ENCODE measurements at places on chromosomes 4 and X.
A peak's percentile ranks its signal among the peaks of the same experiment; 100 is the strongest.

DNA sequence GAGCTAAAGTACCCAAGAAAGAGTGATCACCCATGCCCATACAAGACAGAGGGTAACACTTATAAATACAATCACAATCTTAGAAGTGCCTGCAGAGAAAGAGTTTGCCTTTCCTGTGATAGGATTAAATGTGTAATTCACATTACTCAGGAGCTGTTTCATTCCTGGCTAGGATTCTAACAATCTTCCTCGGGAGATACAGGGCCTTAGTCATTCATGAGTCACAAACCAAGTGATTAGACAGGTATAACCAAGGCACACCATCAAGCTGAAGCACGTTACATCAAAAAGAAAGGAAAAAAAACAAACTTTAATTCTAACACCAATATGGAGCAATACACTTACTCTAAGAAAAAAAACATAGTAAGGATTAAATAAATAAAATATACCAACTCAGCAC, 14.9 kb downstream of the ABCG2 start:
- DNase-seq = peak; percentile 75

DNA sequence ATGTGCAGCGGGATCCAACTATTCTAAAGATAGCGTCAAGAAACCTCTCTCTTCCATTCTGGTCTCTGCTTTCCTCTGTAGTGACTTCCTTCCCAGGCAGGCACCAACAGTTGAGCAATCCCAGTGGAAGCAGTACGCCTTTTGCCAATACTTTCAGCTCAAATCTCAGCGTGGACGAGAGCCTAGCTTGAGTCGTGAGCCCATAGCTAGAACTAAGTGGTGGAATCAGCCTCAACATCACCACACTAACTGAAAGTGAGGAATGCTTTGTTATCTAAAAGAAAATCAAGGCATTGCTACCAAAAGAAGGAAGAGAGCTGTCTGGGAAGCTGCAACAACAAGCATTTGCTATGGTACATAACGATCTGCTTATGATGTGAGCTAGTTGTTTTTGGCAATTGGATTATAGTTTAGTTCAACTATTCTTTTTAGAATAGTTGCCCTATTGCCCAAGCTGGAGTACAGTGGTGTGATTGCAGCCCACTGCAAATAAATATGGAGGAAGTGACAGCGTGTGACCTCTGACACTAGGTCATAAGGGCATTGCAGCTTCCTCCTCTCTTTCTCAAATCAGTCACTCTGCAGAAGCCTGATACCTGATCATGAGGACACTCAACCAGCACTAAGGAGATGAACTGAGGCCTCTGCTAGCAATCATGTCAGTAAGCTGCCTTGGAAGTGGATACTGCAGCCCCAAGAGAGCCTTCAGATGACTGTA, 24.7 kb upstream of the FRYL start:
- peak; percentile 13 for DNase-seq

DNA sequence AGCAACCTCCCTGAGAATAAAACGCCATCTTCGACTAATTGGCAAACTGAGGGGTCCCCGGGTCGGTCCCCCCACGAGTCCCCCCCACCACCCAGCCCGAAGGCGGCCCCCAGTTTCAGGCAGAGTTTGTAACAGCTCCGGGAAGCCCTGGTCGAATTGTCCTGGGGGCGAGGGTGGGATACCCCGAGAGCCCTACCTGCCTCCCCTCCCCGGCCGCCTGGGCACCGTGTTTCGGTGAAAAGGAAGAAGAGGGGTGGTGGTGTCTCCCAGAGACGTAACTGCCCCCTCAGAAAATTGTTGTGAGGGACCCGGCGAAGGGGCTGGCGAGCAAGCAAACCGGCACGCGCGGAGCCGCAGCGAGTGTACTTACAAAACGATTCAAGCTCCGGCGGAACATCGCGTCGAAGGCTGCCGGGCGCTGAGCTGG, 1.2 kb downstream of the ATP11C start:
- DNase-seq = peak; percentile 24

DNA sequence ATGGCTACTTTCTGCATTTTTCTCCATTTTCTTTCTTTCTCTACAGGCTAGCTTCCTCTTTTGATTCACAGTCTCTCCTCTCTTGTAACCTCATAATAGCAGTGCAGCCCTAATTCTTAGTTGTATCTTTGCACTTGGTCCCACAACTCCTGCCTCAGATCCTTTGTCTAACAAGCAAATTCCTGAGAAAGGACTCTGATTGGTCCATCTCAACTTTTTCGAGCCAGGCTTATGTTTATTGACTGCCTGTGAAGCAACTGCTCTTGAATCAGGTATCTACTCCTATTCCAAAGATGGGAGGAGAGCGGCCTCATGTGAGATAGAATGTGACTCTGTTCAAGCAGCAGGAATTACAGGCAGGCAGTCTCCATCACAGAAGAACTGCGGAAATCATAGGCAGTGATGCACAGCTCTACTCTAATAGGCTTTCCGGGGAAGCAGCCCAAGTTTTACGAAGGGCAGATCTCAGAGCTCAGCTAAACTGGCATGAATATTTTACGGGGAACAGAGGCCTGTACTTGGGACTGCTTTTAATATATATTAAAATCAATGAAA, 123.5 kb downstream of the GABRB1 start:
- DNase-seq = no peak

DNA sequence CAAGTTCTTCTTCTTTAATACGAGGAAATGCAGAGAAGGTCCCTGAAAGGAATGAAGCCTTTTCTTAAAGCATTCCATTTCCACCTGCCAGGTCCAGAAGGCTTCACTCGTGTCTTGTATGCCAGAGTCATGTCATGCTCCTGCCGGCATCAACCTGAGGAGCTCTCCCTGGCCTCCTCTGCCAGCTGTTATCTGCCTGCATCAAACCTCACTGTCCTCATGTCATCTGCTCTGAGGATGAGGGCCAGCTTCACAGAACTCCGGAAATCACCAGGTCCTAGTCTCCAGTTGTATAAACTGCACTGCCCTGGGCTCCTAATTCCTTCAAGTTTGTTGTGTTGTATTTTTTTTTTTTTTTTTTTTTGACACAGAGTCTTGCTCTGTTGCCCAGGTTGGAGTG, 20.0 kb upstream of the S100G start:
- no peak for DNase-seq

DNA sequence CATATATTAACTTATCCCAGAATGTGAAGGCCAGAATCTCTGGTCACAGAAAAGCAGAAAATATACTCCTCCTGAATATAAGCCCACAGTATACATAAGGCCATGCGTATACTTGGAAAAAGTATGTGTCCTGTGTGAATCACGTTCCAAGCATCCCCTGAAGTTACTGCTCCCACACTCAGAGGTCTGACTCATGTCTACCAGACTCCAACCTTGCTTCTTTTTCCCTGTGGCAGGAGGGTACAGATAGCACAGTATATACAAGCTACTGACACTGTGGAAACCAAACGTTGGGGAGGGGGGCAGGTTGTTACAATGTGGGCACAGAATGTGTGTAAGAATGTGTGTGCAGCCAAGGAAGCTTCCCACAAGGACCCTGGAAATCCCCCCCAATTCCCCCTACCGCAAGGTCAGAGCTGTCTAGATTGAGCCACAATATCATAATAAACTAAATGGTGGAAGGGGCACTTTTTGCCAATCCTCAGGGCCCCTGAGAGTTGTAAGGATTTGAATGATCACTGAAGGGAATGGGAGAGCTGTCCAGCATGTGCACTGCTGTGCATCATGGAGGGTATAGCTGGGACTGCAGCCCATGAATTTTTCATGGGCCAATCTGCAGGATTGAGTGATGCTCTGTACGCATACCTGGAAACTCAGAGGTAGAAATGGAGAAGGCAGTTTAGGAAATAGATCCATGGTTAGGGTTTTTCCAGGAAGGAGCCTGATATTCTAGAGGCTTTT, 7.4 kb upstream of the RELL1 start:
- peak; percentile 74 for DNase-seq

GRCh38 chrX:109966246-109966645, 36.7 kb upstream of the TMEM164 start:
- peak; percentile 47 for DNase-seq

GRCh38 chr4:38919494-38919893, 51.9 kb downstream of the FAM114A1 start:
- no peak for DNase-seq

GRCh38 chr4:184750926-184751584, 17.2 kb upstream of the CENPU start:
- DNase-seq = peak; percentile 39

DNA sequence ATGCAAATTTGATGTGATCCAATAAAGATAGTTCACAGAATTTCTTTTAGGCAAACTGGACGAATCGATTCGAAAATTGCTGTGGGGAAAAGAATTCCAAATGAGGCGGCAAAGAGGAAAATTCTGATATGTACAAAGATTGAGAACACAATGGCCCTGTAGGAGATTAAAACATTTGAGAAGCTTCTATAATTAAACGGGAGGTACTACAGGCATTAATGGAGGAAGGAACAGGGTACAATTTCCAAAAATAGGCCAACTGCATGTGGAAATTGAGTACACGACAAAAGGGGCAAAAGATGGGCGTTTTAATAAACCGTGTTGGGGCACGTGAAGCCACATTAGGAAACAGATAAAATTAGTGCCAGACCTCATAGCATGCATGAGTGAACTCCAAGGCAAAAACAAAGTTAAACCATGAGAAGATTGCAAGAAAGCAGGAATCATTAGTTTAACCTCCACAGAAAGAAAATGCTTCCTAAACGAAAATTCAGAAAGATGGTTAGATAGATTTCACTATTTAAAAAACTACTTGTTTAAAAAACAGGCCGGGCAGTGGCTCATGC, 68.4 kb downstream of the DHRSX start:
- no peak for DNase-seq

DNA sequence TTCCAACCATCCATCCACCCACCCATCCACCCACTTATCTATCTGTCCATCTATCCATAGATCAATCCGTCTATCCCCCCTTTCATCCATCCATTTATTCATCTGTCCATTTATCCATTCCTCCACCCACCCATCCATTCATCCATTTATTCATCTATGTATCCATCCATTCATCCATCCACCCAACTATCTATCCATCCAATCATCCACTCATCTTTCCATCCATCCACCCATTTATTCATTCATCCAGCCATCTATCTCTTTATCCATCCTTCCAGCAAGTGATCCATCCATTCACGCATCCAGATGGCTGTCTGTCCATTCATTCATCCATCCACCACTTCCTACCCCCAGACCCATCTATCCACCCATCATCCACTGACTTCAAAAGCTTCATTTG, 84.0 kb upstream of the CD99 start:
- no peak for DNase-seq

DNA sequence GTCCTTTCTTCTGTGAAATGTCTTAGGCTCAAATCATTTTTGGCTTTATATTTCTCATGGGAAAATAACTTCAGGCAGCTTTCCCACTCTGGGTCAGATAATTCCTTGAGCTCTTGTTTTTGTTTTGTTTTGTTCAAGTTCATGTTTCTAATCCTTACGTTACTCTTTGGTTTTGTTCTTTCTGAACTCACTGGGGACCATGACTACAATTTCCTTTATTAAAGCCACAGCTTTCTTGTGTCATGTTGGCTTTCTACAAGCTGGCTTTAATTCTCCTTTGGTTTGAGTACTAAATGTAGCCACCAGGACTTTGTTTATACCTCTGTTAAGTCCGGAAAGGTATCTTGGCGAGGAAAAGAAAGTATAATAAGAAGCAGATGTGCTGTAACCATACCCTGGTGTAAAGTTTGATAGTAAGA, 30.8 kb upstream of the ANXA3 start:
- peak; percentile 90 for DNase-seq

GRCh38 chr4:184417802-184418511, 56.4 kb downstream of the IRF2 start:
- peak; percentile 72 for DNase-seq

DNA sequence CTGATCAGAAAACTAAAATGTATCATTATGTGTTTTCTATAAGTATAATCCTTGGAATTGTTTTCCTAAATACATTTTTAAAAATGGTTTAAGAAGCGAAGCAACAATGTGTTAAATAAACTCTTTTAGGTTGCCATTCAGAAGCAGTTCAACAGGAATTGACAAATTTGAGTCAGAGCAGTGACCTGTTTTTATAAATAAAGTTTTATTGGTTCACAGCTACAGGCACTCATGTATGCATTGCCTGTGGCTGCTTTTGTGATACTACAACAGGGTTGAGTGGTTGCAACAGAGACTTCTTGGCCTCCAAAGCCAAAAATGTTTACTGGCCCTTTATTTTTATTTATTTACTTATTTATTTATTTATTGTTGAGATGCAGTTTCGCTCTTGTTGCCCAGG, 99.5 kb downstream of the FRMPD4 start:
- DNase-seq = no peak

DNA sequence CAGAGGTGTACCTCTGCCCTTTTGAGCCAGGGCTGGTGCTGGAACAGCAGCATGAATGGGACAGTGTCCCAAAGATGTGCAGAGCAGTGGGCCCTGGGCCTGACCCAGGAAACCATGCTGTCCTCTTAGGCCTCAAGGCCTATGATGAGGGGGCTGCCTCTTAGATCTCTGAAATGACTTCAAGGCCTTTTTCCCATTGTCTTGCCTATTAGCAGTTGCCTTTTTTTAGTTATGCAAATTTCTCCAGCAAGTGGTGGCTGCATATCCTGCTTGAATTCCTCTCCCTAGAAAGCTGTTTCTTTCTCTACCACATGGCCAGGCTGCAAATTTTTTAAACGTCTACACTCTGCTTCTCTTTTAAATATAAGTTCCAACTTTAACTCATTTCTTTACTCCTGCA, 160.3 kb downstream of the CFAP299 start:
- DNase-seq = no peak

GRCh38 chr4:100721077-100721476, 203.3 kb upstream of the EMCN start:
- no peak for DNase-seq

DNA sequence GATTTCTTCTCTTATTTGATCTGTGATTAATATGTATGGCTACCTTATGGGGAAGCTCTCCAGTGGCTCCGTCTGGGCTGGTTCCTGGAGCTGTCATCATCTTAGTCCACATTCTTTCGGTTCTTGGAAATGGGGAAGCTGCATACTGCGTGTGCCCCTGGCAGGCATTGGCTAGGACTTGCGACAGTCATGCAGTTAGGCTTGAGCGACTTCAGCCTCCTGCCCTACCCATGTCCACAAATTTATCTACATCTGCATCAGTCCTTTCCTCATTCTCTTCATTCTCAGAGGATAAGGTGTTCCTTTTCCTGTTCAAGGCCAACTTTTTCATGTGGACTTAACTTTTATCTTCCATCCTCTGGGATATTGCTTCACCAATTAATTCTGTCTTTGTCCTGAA, 214.2 kb downstream of the RELL1 start:
- DNase-seq = no peak

DNA sequence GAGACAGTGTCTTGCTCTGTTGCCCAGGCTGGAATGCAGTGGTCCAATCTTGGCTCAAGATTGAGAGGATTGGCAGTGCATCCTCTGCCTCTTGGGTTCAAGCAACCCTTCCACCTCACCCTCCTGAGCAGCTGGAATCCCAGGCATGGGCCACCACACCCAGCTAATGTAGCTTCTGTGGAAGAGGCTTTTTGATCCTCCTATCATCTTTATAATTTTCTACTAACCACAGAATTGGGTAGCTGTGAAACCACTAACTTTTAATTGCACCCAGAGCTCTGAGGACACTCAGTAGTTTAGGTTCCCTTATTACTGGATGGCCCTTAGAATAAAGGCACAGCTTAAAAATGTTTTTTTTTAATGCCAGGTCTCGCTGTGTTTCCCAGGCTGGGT, 8.9 kb upstream of the AGA start:
- DNase-seq = no peak

GRCh38 chr4:109296527-109296926, 5.9 kb downstream of the COL25A1 start:
- DNase-seq = no peak
